Activated CD4-positive, alpha-beta memory T cell treated with anti-CD3 and anti-CD28 coated beads, Interleukin-2, amount 10 ng/mL, durations not matched to agents 7 days and 5 days (primary cell): ENCODE measurements at places on chromosomes 4 and X.

DNA sequence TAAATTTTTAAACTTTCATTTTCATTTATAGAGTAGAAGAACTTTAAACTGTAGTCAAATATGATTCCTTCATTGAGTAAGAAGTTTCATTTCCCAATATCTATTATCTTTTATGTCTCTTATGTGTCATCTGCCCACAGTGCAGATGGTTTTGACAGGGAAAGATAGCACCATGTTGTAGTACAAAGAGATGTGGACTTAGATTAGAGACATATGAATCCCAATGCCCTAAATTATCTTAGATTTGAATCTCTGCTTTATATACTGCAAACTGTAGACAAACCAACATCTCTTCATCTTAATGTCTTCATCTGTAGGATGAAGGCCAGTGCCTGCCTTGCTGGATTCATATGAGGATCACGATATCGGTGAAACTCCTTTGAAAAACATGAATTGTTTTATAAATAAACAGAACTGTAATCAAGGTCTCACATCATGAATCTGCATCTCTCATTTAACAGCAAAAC is 217.5 kb downstream of the BANK1 start:
- no peak for DNase-seq

DNA sequence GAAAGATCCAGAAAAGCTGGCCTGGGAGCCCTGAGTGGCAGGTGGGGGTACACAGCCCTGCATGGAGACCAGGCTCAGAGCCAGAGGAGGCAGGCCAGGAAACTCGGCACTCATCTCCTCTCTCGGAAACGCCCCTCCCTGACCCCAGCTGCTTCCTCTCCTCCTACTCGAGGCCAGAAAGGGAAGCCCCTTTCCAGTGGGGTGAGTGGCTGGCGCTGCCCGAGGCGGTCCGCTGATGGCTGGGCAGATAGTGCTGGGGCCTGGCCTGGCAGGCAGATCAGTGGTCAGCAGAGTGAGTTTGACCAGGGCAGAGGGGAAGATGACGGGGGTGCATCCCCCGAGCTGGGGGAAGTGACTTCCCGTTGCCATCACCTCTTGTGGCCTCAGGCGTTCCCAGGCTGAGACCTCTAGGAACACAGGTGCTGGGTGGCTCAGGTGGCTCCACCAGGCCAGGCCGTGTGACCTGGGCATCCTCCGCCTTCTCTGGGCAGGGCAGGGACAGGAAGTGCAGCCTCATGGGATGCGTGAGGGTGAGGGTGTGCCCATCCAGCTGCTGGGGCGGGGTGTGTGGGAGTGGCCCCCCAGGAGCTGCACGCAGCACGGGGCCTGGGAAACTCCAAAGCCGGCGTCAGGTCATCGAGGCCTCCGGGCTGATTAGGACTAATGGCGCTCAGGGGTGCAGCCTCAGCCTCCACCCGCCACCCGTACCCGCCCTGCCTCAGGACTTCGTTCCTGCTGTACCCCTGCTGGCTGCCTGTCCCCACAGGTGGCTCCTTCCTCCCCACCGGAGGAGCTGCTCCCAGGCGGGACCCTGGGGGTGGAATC is 5.7 kb downstream of the SH3BP2 start:
- DNase-seq = peak; percentile 69

- no peak for DNase-seq
Observed at GRCh38 chr4:185351691-185352090, 44.0 kb downstream of the LRP2BP start.

DNA sequence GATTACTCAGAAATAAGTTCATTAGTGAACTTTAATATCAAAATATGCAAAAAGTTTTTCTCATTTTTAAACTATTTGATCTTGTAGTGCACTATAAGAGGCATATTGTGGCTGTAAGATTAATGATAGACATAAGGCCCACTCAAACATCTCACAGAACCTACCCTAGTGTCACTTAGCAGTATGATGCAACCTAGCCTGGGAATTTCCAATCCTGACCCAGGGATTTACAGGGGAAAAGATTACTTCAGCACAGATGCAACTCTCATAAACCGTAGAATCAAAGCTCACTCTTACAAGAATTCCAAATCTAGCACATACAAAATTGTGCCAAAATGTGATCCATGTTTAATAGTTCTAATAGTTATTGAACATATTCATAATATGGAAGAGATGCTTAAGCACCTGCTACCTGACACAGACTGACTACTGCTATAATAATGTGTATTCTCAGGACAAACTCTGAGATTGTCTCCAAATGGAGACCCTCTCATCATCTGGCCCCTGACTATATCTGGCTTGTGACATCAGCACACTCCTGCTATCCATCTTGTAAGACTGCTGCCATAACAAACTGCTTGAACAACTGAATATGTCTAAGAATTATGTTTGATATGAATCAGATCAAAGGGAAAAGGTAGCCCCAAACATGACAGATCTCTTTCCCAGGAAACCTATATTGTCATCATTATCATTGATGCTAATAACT is 271.9 kb downstream of the PABPC4L start:
- no peak for DNase-seq

DNA sequence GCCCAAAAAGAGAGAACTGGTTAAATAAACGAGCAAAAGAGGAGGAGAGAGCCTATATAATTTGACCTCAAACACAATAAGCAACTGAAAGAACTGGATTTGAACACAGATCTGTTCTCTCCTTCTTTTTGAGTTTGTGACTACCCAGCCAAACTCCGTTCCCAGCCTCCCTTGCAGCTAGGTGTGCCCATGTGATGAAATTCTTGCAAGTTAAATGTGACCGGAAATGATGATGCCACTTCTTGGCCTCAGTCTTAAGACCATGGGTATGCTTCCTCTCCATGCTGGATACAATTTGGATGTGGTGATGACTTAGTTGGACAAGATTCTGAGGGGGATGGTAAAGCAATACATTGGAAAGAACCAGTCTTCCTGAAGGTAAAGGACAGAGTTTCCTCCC is 204.1 kb downstream of the PTTG2 start:
- no peak for DNase-seq

DNA sequence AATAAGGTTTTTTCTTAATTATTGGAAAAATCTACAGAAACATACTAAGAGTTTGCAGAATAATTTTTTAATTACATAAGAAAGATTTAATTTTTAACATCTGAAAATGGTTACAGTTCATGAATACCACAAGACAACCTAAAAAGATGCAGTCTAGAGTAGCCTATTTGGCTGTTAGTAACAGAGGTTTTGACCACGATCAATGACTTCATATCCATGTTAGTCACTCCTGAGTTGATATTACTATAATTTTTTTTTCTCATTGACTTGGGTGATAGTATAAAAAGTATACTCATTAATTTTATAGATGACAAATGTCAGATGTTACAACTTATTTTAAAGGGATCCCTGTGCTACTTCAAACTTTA is 272.5 kb downstream of the DCTD start:
- no peak for DNase-seq

- DNase-seq = no peak
Observed at GRCh38 chr4:11179796-11180195, 248.9 kb downstream of the HS3ST1 start.
